Endothelial cell (in vitro differentiated cells): ENCODE measurements at places on chromosomes 16 and 17. TPM values are rescaled to one million over a fixed set of nuclear protein-coding genes. Genes with fewer than 3 reads are reported as not detected.

- DNase-seq: no peak
Observed at GRCh38 chr16:49599281-49599680, 225.7 kb downstream of the C16orf78 start.

DNA sequence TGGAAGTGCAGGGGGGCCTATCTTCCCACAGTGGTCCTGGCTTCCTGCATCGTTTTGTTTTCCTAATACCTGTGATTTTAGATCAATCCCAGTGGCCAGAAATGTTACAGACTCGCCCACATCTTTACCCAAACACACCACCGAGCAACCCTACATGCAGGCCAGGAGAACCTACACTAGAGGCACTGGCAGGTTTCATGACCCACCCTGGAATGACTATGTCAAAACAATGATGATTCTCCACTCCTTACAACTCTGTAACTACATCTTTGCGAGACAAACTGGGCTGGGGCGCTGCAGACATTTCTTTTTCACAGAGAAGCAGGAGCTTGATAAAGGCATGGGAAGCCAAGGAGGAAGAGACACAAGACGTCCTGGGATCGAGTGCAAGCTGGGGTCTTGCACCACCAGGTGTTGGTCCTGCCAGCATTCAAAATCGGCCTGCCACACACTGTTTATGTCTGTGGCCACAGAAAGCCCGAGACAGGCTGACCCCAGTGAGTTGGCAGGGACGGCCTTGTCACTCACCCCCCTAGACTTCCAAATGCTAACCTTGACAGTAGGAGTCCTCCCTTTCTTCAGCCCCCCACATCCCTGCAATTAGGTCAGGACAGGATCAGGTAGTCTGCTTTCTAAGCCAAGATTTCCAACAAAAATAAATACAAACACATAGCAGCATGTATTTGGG is 32.5 kb downstream of the UBE2O start:
- no peak for DNase-seq

- no peak for DNase-seq
Observed at GRCh38 chr17:27542841-27543463, 86.7 kb downstream of the KSR1 start.

DNA sequence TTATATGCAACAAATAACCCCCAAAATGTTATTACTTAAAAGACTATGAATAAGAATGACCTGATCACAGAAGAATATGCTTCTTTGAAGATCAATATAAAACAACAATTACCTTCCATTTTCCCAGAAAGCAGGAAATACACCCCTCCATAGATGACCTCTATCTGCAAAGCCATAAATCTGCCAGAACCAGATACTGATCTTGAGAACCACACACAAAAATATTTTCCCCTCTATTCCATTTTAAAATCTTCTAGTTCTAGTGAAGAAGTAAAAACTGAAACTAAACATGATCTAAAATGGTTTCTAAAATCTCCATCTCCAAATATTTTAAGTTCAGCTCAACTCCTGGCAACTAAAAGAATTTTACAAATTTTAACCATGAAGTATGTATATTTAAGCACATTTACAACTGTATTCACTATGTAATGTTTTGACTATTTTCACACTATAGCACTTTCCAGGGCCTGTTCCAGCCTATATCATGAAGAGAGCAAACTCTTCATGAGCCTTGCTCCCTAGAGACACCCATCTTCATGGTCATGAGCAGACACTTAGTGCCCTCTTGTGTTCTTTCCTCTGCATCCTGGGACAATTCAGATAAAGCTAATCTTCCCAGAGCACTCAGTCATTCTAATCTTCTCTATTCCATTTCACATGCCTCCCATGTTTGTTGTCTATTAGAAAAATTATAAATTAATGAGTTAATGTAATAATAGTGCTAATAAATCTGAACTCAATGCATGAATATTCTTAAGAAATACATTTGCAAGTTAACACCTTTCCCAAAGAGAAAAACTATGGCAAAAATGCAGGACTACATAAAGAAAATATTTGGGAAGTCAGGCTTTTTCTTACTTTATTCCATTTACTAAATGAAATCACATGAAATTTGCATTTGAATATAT is 87.0 kb downstream of the HELZ start:
- DNase-seq: no peak

- DNase-seq: no peak
Observed at GRCh38 chr16:62676306-62676705, 640.1 kb upstream of the CDH8 start.

GRCh38 chr17:13157656-13158055 is 139.8 kb upstream of the ELAC2 start:
- no peak for DNase-seq

GRCh38 chr17:80948019-80948975 is 43.3 kb upstream of the CHMP6 start:
- no peak for DNase-seq

Gene ZNF750
- 0.31 TPM for total RNA-seq

Gene RTN4RL1
- not detected for total RNA-seq

Gene PRAC1
- total RNA-seq: not detected

Gene RAD51D
- 16.3 TPM for total RNA-seq
